AG10803 (cell line): ENCODE measurements at places on chromosomes 7 and 10.

DNA sequence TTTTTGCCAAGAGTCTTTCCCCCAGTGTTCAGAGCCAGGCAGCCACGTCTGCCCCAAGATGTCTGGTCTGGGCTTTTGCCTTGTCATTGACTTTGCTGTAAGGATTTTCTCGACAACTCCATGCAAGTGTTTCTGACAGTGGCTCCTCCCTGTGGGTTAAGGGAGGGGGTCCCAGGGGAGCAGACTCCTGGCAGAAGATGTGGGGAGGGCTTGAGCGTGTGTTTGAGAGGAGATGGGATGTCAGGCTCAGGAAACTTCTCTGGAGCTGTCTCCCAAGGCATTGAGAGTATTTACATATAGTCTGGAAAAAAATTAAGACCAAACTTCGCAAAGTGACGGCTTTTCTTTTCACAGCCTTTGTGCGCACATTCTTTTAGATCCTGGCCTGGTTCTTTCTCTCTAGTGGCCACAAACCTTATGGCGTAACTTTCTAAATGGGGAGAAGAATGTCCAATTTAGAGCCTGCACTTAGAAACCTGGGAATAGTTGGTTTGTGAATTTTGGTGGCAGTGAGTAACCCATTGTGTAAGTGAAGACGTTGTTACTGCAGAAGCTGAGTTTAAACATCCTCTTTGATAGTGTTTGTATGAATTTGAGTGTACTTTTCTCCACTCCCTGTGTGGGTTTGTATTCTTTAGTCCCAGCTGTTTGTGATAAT lies 201.5 kb downstream of the LRMDA start:
- peak; percentile 79 for DNase-seq

- peak; percentile 29 for DNase-seq
Observed at GRCh38 chr10:103592186-103593021, 98.9 kb downstream of the NEURL1 start.

- DNase-seq, result no peak
Observed at GRCh38 chr10:35892526-35892925, 250.4 kb upstream of the FZD8 start.

GRCh38 chr10:75880031-75880775 lies 448.8 kb downstream of the LRMDA start:
- no peak for DNase-seq

DNA sequence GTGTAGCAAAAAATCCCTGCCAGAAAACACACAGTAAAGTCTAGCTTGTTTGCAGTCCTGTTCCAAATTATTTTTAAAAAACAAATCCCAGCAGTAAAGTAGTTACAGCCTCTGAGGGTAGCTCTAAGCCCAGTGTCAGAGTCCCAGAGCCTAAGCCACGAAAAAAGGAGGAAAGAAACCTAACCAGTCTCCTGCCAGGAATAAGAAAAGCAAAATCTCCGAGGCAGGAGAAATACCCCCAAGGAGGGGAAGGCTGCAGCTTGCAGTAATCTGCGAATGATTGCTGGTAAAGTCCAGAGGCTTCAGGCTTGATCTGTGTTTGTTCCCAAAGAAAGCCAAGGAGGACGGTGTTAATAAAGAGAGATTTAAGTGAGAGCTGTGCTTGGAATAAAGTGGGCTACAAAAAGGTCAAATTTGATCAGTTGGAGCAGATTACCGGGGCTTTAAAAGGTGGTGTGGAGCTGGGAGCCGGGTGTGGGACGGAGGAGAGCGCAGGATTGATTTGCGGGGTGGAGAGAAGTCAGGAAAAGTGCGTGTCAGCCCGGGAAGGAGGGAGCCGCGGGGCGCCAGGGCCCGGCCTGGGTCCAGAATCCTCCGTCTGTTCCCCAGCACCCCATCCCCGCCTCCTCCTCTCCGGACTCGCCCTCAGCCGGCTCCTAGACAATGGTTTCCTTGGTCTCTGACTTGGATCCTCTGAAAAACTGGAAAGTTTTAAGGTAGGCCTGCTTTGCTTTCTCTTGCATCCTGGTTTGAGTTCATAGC lies 219.4 kb upstream of the CELF2 start:
- DNase-seq, result peak; percentile 33

DNA sequence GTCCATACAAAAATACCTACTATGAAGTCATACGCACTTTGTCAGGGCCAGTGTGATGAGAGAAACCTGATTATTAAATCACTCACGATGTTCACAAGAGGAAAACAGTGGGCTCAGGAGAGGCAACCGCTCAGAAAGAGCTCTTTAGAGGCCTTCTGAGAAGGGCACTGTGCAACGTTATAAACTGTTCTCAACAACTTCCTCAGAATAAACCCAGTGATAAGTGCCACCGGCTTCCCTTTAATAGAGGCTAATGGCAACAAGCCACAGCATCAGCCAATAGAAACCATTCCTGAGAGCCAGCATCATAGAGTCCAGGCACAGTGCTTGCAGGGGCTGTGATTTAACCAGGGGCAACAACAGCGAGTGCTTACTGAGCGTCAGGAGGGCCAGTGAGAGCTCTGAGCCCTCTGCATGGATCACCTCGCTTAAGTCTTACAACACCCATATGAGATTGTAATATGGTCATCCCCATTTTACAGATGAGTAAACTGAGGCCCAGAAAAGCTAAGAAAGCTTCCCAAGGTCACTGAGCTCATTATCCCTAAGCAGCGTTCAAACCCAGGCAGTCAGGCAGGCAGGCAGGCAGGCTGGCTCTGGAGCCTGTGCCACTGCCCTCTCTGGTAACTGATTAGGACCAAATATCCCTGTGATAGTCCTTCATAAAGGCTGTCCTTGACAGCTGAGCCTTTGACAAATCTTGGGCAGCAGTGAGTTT lies 30.9 kb upstream of the ATXN7L1 start:
- no peak for DNase-seq

DNA sequence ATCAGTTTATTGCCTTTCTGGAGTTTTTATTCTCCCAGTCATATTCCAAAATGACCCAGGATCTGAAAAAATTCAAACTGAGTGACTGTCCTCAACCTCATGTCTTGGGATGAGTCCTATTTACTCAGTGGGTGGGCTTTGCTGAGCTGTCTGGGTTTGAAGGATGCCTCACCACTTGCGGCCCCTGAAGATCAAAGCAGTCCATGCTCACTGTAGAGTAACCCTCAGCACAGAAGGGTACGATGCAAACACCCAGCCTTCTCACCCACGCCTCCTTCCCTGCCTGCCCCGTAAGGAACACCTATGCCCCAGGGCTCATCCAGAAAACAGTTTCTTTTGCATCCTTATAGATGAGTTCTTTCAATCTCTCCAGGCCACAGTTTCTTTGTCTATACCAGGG lies 42.2 kb upstream of the GRB10 start:
- no peak for DNase-seq

- DNase-seq, result no peak
Observed at GRCh38 chr7:35825974-35826373, 25.1 kb downstream of the SEPTIN7 start.

GRCh38 chr10:71260622-71261325 lies 48.4 kb downstream of the UNC5B start:
- peak; percentile 84 for DNase-seq

DNA sequence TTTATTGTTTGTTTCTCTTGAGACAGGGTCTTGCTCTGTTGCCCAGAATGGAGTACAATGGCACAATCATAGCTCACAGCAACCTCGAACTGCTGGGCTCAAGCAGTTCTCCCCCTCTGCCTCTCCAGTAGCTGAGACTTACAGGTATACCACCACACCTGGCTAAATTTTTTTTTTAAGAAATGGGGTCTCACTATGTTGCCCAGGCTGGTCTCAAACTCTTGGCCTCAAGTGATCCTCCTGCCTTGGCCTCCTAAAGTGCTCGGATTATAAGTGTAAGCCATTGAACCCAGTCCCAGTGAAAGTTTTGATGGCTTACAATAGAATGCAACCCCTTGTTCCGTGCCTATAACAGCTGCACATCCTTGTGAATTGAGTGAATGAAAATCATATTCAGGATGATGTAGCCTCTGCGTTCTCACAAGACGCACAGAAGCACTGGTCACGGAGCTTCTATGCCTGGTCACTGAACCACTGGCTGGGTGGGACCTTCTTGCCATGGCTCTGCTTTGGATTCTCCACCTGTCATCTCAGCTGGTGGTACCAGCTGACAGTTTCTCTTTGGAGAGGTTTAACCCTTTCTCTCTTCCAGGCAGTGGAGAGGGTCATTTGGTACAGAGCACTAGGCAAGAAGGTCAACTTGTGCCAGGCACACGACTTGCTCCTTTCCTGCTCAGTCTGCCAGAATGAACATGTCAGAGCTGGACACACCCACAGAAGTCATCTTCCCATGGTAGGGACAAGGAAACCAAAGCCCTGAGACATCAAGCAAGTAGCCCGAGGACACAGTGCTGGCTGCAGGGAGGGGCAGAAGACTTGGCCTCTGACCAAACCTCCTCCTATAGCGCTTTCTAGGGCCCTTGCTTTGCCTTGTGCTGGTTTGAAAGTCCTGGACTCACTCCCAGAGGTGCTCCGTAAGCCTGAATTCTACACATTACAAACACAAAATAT lies 89.6 kb downstream of the ATXN7L1 start:
- DNase-seq, result no peak

GRCh38 chr7:28626221-28626620 lies 213.9 kb downstream of the CREB5 start:
- DNase-seq, result no peak

DNA sequence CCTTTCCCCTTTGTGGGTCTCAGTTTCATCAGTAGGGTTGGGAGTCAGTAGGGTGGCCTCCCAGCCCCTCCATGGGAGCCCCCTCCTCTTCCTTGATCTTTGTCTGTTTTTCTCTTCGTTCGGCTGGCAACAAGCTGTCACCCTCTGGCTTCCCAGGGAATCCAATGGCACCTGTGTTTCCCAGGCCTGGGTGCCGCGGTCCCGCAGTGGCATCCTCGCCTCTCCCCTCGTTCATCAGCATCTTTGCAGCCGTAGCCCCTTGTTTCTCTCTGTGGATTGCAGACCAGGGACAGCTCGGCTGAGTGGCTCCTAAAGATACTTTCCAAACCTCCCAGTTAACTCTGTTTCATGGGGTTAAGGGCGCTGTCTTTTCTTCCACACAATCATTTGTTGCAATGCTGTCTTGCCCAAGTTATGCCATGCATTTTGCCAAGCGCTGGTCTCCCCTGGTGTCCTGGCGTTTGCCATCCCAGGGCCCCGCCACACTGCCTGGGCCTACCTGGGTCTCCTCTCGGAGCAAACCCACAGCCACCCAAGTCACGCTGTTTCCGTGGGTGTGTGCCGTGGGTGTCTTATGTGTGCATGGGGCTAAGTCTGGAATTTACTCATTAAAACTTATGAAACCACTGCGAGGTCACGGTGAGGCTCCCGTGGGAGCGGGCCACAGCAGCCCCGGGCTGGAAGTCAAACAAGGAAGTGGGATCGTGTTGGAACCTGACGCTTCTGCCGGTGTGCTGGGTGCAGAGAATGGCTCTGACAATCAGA lies 189.4 kb upstream of the SHH start:
- no peak for DNase-seq

GRCh38 chr7:132154248-132154647 lies 422.0 kb downstream of the PLXNA4 start:
- no peak for DNase-seq

- no peak for DNase-seq
Observed at GRCh38 chr10:48600645-48601505, 4.0 kb downstream of the ARHGAP22 start.

GRCh38 chr10:102646610-102647442 lies 2.5 kb downstream of the TRIM8 start:
- peak; percentile 73 for DNase-seq

DNA sequence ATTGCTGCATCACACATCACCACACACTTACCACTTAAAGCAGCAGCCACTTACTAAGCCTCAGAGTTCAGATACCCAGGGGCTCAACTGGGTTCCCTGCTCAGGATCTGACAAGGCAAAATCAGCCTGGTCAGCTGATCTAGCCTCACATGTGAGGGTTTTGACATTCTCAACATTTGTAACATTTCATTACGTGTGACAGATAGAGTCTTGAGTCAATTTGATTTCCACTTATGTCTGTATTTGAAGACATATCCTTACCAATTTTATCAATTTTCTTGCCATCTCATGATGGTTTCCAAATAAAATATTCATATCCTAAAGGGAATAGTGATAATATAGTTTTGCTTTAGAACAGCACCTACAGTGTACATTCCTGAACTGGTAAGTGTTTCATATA lies 494.7 kb upstream of the PFKP start:
- no peak for DNase-seq

DNA sequence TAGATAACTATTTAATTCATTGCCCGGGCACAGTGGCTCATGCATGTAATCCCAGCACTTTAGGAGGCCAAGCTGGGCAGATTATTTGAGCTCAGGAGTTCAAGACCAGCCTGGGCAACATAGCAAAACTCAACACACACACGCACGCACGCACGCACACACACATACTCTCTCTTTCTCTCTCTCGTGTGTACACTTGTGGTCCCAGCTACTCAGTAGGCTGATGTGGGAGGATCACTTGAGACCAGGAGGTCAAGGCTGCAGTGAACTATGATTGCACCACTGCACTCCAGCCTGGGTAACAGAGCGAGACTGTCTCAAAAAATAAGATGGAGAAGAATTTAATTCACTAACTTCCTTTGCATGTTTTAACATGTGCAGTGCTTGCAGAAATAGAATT lies 38.1 kb downstream of the PTPN12 start:
- no peak for DNase-seq

DNA sequence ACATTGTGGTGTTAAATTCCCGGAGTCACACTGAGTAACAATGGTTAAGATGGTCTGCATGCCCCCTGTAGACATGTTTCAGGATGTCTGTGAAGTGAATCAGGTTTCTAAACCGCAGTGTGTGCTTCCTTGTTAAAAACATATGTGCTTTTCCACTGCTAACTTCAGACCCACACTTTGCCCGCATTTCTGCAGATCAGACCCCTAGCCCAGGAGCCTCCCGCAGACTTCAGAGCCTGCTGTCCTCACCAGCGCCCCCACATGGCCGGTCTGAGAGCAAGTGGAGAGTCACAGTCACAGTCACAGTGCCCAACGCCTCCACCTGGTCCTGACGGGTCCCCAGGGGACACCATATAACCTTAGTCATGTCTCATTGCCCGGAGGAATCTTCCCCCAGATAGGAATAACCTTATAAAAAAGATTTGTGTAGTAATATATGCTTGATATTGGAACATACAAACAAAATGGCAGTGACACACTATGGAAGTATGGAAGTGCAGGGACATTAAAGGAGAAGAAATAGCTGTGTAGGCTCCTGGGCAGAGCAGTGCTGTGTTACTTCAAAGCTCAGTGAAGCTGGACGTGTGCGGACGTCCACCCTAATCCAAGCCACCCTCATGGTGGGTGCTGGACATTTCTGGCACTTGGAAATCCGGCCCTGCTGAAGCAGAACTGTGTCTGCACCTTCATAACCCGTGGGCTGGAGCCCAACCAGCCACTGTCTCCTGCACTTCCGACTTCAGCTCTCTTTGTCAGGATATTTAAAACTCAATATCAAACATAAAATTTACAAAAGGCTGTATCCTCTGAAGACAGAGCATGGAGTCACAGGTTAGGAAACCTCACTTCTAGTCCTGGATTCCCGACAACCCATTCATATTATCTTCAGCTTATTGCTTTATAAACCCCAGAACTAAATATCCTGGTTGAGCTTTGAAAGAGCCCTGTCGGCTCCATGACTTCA lies 29.0 kb downstream of the GSTO2 start:
- peak; percentile 73 for DNase-seq
